Stimulated activated CD8-positive, alpha-beta memory T cell treated with anti-CD3 and anti-CD28 coated beads, Interleukin-15, amount 100 ng/mL, for 1 hour (primary cell): ENCODE measurements at places on chromosomes 12 and 14.

GRCh38 chr12:93783832-93784231, 106.7 kb downstream of the CRADD start:
- no peak for DNase-seq

GRCh38 chr14:76123426-76124225, 28.1 kb upstream of the GPATCH2L start:
- DNase-seq: no peak

GRCh38 chr12:66387117-66387516, 84.8 kb downstream of the HELB start:
- DNase-seq: no peak

DNA sequence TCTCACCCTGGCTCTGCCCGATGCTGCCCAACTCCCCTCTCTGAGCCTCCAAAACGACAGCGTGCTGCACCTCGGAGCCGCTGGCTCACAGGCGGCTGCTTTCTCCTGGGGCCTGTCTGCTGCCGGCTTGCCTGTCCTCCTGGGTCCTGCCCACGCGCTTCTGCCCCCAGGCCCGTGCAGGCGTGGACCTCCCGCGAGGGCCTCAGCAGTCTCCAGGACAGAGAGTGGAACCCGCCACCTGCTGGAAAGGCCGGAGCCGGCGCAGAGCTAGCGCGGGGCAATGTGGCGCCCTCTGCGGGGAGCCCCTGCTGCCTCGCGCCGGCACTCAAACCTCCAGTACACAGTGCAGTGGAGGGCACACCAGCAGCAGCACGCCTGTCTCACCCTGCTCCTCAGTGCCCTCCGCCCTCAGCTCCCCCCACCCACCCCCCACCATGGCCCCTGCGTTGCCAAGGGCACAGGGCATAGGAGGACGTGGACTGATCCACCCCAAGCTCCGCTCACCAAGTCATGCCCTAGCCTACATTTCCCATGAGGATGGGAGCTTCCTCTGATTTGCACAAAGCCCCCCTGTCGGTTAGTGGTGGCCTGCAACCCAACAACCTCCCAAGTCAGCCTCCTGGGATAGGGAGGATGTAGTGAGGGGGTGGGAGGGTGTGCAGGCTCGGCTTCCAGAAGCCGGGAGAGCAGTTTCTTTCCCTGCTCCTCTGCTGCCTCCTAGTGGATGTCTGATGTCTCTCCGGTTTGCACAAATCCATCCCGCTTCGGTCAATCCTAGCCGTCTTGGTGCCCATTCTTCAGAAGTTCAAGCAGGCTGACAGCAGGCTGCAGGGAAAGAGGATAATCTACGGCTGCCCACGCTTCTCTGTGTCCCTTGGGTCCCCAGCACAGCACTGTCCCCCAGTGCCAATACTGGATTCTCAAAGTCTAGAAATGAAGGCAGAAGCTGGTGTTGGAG, 25.2 kb downstream of the KRT8 start:
- peak; percentile 40 for DNase-seq

- DNase-seq: no peak
These were observed 180.5 kb downstream of the CAND1 start for GRCh38 chr12:67449591-67450052.

DNA sequence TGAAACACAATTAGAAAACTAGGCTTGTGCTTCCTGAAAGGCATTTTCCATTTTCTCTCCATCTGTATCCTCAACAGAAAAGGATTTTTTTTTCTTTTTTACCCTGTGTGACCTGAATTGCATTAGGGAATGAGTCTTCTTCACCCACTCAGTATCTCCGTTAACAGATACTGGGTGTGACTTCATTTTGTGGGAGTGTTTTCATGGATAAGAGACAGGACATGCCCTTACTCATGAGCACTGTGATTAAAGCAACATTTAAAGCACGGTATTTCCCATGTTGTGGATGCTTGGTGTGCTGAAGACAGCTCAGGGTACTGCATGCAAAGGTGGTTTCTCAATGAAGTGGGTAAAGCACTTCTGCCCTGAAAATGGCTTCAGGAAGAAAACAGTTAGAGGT, 1397.3 kb upstream of the TMEM132C start:
- DNase-seq: no peak

- DNase-seq: no peak
These were observed 30.4 kb downstream of the CCNK start for GRCh38 chr14:99511421-99512109.

GRCh38 chr12:62879691-62880090, 55.3 kb downstream of the PPM1H start:
- no peak for DNase-seq

DNA sequence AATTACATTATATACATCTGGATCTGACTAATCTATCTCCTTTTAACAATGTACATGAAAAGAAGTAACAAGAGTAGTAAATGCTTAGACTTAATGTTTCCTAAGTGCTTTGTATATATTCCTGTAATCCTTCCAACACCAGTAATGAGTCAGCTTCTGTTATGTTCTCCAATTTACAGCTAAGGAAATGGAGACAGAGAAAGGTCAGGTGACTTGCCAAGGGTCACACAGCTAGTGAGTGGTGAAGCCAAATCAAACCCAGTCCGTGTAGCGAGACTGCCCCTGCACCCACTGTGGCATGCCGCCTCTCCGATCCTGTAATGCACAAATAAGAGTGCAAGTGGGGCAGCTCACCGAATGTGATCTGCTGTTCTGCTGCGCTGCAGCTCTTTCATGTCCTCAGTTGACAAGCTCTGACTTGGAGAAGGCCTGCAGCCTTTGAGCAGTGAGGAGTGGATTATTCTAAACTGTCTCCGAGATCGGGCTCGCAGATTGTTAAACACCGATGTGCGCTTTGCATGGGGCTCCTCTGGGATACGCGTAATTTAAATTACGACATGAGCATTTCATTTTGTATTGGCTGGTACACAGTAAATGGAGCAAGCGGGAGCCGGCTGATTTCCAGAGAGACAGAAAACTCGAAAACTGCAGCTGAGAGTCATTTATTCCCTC, 65.1 kb upstream of the KTN1 start:
- DNase-seq: no peak

GRCh38 chr14:87052646-87053225, 940.2 kb downstream of the GALC start:
- no peak for DNase-seq

DNA sequence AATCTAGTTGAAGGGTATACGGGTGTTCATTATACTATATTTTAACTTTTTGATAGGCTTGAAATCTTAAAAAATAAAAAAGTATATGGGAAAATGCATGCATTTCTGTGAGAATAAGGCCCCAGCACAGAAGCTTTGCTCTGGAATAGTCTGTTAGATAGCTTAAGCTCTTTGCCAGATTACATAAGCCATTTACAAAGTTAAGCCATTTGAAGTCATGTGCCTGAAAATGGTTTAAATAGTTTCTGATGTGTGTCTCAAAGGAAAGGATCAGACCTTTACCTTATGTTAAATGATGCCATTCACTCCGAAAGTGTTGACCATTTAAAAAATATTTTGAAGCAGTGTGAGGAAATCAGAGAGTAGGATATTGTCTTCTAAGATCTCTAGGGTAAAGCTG, 51.3 kb downstream of the WASHC4 start:
- no peak for DNase-seq

- peak; percentile 32 for DNase-seq
These were observed 14.6 kb downstream of the RAPGEF3 start for GRCh38 chr12:47744005-47744651.

DNA sequence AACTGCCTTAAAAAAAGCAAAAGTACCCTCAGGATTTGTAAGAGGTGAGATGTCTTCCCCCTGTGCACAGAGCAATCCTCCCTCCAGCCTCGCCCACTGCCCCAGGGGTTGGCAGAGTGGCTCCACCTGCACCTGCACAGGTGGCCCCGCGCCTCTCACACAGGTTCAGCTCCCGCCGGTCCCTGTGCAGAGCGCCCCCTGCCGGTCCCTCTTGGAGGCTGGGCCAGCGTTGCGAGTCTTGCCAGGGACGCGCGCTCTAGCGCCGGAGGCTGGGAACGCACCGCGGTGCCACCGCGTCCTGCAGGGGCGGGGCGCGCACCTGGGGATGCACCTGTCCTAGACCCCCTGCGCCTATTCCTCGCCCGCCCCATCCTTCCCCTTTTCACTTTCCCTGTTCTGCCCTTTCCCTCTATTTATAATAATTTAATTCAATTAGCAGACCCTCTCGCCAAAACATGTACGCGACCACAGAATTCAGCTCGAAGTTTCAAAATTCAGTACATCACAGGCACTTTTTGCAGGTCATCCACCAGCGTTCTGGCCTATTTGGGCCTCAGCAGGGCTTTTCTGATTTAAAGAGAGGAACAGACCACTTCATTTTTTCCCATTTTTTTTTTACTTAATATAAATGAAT, 618.6 kb downstream of the AACS start:
- no peak for DNase-seq

GRCh38 chr12:80219345-80219744, 120.0 kb downstream of the OTOGL start:
- DNase-seq: no peak

DNA sequence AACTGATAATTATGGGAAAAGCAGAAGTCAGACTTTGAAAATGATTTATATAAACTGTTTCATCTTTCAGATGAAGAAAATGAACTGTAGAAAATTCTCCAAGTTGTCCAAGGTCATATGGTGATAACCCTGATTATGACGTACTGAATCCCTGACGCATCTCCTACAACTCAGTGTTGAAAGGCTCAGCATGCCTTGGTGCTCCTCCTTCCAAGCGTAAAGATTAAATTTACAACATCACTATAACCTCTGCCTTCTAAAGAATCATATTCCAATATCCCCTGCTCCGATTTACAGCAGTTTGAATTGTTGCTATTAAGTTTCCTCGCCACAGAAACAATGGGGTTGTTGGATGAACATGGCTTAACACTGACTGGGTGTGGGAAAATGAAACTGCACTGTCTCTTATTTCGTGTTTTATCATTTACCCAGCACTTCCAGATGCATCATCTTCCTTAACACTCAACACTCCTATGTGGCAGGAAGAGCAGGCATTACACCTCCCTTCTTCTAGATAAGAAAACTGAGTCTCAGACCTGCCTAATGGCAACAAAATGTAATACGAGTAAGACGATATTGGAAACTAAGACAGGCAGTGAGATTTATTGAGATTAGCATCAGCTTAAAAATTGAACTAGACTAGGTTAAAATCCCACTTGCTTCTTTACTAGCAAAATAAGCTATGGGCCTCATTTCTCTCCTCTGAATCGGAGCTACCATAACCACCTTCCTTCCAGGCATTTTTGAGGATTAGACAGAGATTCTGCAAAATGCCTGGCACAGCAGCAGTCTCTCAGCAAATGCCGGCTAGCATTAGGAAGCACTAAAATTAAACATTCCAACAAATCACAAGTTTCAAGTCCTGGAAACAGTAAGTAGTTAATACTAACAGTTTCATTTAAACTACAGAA, 74.2 kb downstream of the PPM1H start:
- no peak for DNase-seq

DNA sequence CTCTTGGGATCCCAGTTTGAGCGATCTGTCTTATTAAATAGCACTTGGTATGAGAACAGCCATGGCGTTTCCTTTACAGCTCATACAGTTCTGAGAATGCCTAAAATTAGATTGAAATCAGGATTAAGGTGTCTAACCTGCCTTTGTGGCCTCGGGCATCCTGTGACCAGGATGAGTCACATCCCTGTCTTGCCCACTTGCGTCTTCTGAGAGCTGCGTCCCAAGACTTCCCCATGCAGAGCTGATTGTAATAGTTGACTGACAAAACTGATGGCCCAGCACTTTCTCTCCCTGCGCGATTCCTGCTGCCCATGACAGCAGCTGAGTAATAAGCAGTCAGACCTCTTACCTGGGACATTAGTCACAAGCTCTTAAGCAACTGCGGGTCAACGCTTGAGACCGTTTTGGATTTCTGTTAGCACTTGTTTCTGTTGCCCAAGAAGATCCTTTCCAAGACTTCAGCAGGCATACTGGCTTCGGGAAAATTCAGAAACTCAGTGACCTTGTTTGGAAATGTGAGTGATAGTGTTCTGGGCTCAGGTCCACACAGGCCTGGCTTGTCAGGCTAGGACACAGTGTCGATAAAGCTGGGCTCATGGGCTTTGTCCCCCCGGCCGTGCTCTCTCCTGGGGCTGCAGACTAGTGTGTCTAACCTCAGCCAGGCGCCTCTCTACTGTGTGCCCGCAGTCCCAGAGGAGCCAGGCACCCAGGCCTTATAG, 169.9 kb upstream of the HIF1A start:
- DNase-seq: no peak

DNA sequence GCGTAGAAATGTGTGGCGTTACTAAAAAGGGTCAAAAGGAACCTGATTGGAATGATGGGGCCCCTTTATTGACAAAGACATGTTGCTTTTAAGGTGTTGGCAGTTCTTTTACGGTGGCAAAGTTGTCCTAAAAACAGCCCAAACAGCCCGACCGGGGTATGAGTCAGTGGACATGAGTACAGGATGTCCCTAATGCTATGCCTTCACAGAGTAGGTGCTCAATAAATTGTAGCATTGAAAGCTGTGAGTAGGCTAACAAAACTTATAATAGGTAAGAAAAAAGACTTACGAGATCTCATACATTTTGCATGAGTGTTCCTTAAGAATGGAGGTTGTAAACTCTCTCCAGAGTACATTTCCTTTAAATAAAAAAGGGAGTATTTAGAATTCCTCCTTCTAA, 2.6 kb downstream of the ELK3 start:
- no peak for DNase-seq

GRCh38 chr12:89636052-89636775, 72.4 kb downstream of the ATP2B1 start:
- no peak for DNase-seq

DNA sequence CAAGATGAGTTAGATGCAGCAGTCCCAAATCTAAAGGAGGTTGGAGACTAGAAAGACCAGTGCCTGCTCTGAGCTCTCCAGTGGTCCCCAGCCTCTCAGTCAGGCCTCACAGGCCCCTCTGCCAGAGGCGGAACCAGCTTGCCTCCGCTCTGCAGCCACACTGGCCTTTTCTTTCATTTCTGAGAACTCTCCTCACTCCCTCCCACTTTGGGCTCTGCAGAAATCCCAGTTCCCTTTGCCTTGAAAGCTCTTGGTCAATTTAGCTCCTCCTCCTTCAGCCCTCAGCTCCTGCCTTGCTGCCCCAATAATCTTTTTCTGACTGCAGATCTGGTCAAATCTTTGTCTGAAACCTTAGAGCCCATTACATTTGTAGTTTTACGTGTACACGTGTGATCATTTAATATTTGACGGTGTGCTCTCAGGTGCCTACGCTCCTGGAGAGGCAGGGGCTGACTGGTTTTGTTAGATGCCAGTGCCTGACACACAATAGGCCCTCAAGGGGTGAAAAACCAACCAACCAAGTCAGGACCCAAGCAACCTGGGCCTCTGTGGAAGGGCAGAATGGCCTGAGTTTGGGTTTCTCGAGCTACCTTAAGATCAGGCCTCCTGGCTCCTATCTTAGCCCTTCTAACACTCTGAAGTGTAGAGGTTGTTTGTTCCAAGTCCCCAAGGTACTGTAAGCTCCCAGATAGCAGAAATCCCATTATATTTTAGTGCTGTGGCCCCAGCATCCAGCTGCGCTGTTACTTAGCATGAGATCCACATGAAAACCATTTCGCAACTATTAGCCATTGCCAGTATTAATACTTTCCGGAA, 1.1 kb upstream of the NUDT4 start:
- no peak for DNase-seq

DNA sequence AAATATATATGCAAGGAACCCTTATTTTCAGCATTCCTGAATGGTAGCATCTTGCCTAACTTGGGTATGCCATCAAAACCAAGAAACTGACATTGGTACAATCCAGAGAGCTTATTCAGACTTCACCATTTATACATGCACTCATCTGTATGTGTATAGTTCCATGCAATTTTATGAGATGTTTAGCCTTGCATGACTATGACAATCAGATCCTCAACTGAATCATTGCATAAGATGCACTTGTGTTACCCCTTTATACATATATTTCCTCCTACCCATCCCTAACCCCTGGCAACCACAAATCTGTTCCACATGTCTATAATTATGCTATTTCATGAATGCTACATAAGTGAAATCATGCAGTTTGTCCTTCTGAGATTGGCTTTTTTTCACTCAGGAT, 37.0 kb upstream of the PPFIBP1 start:
- no peak for DNase-seq
